Pons (tissue), 1 donor: ENCODE measurements at places on chromosomes 11 and 22.

DNA sequence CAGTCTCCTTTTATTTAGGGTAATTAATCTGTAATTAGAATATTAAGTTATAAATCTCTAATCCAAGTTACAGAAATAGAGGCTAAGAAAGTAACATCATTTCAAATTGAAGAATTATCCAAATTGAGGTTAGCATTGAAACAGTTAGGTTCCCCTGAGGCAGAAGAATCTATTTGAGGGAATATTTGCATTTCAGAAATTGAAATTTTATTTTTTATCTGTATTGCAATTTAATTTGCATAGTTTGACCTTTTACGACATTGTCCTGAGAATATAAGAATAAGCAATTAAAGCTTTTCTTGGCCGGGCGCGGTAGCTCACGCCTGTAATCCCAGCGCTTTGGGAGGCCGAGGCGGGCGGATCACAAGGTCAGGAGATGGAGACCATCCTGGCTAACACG, 27.6 kb downstream of the DDIAS start:
- DNase-seq: no peak

DNA sequence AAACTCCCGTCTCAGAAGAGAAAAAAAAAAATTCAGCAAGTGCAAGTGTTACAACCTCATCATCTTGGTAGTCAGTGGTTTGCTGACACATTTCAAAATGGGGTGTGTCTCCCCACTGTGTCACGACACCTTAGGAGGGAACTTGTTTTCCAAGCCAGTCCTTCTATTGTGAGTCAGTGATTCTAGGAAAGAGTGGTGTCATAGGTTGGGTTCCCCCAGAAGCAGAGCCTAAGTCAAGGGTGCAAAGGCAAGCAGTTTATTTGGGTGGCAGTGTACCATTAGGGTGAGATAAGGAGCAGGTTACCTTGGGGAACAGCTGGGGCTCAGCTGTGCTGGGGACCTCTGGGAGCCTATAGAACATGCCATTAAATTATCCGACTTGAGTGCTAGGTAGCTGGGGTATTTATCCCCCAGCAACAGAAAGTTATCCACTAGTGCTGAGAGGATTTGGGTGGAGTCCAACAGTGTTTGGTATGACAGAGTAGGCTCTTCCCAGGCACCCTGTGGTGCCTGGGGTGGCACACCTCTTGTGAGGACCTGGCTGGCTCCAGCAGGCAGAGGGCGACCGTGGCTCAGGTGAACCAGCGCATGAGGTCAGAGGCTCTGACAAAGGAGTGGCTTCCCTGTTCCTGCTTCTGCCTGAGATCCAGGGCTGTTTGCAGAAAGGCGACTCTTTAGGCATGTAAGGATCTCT, 41.7 kb downstream of the KIAA1671 start:
- no peak for DNase-seq

GRCh38 chr22:24997023-24997422, 44.5 kb downstream of the KIAA1671 start:
- DNase-seq: no peak

GRCh38 chr22:24706054-24706453, 68.5 kb downstream of the PIWIL3 start:
- no peak for DNase-seq
